Smooth muscle cell of trachea (primary cell): ENCODE measurements at places on chromosomes 4 and X. TPM values are rescaled to one million over a fixed set of nuclear protein-coding genes. Genes with fewer than 3 reads are reported as not detected.

Gene PRIMPOL
- total RNA-seq = 14.6 and 21.5 TPM in 2 replicates

Gene WNK3
- 0.15 and 0.17 TPM in 2 replicates for total RNA-seq

Gene HERC6
- total RNA-seq = 8.7 and 11.6 TPM in 2 replicates

Gene CNKSR2
- 0.44 and 0.66 TPM in 2 replicates for total RNA-seq

Gene NOX1
- total RNA-seq = under 0.01 TPM in 1 of 2 replicates, not detected in the other

Gene BTK
- total RNA-seq = 0.15 TPM in 1 of 2 replicates, not detected in the other

Gene CCDC160
- 0.15 TPM in 1 of 2 replicates, not detected in the other for total RNA-seq

Gene ARSJ
- total RNA-seq = 28.0 and 31.4 TPM in 2 replicates

Gene TCEAL3
- 15.5 and 17.7 TPM in 2 replicates for total RNA-seq

Gene PLAC8
- total RNA-seq = 0.29 TPM in 1 of 2 replicates, not detected in the other

Gene GASK1B
- total RNA-seq = 77.5 and 110 TPM in 2 replicates

Gene EGF
- 0.50 and 1.0 TPM in 2 replicates for total RNA-seq

Gene PTTG2
- not detected in 2 replicates for total RNA-seq

Gene FRMD7
- total RNA-seq = under 0.01 TPM in 1 of 2 replicates, not detected in the other

Gene ZNF711
- under 0.01 and 0.29 TPM in 2 replicates for total RNA-seq

Gene MAGIX
- total RNA-seq = 2.8 and 5.5 TPM in 2 replicates

Gene HTATSF1
- total RNA-seq = 34.6 and 41.3 TPM in 2 replicates

Gene DCLK2
- total RNA-seq = 13.5 and 16.2 TPM in 2 replicates

Gene DCAF12L1
- total RNA-seq = under 0.01 TPM in 1 of 2 replicates, not detected in the other

Gene KIAA1210
- not detected in 2 replicates for total RNA-seq

Gene IL2
- not detected in 2 replicates for total RNA-seq

Gene PDZD11
- total RNA-seq = 62.4 and 64.3 TPM in 2 replicates

Gene PCDH10
- 0.83 and 1.6 TPM in 2 replicates for total RNA-seq

Gene DCAF12L2
- total RNA-seq = under 0.01 and 0.15 TPM in 2 replicates

Gene VEGFD
- total RNA-seq = 2.0 and 4.6 TPM in 2 replicates

Gene EREG
- total RNA-seq = 0.15 and 0.33 TPM in 2 replicates

Gene RTL5
- 2.8 and 6.3 TPM in 2 replicates for total RNA-seq

Gene ZNF330
- total RNA-seq = 33.0 and 34.4 TPM in 2 replicates

Gene COPS4
- 146 and 160 TPM in 2 replicates for total RNA-seq

Gene SPACA5
- total RNA-seq = not detected in 2 replicates

Gene FAM9C
- under 0.01 TPM in 1 of 2 replicates, not detected in the other for total RNA-seq

Gene MAGEA8
- total RNA-seq = not detected in 2 replicates

Gene PABPC1L2A
- not detected in 2 replicates for total RNA-seq

Gene ERAS
- total RNA-seq = not detected in 2 replicates

Gene HTR2C
- not detected in 2 replicates for total RNA-seq

Gene TLR1
- total RNA-seq = 2.2 TPM in 2 replicates

Gene IBSP
- 0.15 TPM in 1 of 2 replicates, not detected in the other for total RNA-seq
